Stimulated activated CD4-positive, alpha-beta T cell treated with anti-CD3 and anti-CD28 coated beads, Interleukin-1b, Interleukin-23, amount 100 ng/mL, for 4 hours (primary cell): ENCODE measurements at places on chromosomes 2 and 18.

GRCh38 chr2:20567159-20567925, 83.6 kb downstream of the HS1BP3 start:
- no peak for DNase-seq

GRCh38 chr2:71897137-71897480, 250.6 kb downstream of the CYP26B1 start:
- no peak for DNase-seq

- DNase-seq: no peak
Measured at GRCh38 chr2:105486762-105487141, 87.9 kb upstream of the FHL2 start.

- DNase-seq: no peak
Measured at GRCh38 chr2:224954980-224955379, 87.3 kb downstream of the DOCK10 start.

GRCh38 chr2:34408100-34408499, 809.0 kb upstream of the FAM98A start:
- no peak for DNase-seq

- DNase-seq: no peak
Measured at GRCh38 chr18:70132999-70133398, 72.5 kb downstream of the RTTN start.

- no peak for DNase-seq
Measured at GRCh38 chr2:182049372-182050148, 63.9 kb downstream of the PPP1R1C start.

DNA sequence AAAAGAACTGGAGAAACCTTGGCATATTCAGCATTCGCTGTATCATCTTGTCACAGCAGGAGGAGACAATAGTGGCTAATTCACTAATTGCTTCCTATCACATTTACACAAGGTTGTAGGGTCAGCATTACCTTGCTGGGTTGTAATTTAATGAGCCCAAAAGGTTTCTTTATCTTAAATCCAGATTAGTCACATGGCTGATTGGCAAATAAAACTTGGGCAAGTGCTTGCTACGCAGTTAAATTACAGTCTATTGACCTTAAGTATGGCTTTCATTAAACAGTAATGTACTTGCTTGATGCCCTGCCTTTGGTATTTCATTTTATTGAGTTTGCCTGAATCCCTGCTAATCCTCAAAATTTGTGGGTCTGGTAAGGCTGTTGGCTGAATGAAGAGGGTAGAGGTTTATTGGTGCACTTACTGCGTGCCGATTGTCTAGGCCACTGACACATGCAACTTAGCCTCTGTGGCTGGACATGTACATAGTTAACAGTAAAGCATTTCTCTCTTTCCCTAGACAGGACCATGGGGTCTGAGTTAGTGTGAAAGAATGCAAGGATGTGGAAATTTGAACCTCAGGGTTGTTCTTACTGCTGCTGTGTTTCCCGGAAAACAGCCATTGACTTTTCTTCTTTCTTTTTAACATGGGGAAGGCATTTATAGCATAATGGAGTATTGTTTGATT, 34.3 kb downstream of the FMNL2 start:
- DNase-seq: no peak

DNA sequence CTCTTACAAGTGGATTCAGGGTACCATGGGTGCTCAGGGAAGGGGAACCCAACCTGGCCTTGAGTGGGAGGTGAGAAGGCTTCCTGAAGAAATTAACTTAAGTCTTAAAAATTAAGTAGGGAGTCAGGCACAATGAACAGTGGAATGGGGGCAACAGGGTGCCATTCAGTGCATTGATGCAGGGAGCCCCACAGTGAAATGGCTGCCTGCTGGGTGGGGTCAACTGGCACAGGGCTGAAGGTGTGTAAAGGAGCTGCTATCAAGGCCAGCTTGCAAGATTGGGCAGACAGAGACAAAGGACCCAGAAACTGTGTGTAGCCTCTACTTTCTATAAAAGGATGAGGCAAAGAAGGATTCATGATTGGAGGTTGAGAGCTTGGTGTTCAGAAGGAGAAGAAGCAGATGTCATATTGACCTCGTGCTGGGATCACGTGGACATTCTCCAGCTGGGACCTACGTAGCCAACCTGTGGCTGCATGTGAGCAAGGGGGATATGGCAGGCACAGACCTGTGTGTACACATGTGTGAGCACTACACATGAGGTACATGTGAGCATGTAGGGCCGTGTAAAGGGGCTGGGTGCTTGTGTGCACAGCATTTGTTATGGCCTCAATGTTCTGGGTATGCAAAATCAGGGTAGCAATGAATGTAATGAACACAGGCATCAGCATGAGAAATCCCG, 209.5 kb upstream of the HAAO start:
- no peak for DNase-seq

GRCh38 chr18:74373428-74373827, 57.8 kb downstream of the C18orf63 start:
- DNase-seq: no peak

GRCh38 chr2:73089270-73090030, 17.9 kb upstream of the SFXN5 start:
- no peak for DNase-seq

DNA sequence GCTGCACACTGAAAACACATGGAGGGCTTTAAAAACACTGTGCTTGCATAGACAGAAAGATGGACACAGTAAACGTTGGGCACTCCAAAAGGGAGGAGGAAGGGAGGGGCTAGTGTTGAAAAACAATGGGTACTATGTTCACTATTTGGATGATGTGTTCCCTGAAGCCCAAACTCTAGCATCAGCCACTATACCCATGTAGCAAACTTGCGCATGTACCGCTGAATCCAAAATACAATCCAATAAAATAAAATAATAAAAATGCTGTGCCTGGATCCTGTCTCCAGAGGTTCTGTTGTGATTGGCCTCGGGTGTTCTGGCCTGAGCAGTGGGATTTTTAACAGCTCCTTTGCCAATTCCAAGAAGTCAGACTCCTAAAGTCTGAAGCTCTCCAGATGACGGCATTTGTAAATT, 166.0 kb downstream of the TMEM182 start:
- DNase-seq: no peak

DNA sequence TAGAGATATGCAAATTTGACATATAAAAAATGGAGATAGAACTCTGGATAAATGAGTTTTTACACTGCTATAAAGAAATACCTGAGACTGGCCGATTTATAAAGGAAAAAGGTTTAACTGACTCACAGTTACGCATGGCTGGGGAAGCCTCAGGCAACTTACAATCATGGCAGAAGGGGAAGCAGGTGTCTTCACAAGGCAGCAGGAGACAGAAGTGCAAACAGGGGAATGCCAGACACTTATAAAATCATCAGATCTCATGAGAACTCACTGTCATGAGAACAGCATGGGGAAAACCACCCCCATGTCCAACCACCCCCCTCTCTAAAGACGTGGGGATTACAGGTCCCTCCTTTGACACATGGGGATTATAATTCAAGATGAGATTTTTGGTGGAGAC, 1540.2 kb upstream of the SLC39A10 start:
- DNase-seq: no peak

DNA sequence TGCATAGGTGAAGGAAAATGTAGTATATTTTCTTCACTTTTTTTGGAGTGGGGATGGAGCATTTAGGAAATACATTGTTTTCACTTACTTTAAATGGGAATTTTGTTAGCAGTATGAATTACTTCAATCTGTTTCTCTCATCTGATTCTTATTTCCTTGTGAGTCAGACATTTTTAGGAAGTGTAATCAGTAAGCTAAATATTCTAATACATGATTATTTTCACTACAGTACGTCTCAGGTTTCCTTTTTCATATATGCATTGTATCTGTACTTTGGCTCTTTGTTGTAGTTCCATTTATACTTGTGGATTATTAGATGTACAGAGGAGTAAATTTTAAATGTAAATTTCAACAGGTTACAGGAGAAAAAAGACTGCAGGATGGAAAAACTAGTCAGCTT, 27.9 kb downstream of the GPD2 start:
- no peak for DNase-seq

DNA sequence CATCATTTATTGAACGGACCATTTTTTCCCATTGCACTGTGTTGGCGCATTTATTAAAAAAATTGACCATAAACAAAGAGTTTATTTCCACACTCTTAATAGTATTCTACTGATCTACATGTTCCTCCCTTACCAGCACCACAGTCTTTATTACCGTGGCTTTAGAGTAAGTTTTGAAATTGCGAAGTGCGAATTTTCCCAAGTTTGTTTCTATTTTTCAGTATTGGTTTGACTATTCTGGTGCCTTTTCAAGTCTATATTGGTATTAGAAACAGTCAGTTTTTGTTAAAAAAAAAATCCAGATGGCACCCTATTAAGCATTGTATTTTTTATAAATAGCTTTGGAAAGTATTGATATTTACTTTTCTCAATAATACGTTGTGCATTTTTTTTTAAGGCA, 795.1 kb upstream of the HS6ST1 start:
- DNase-seq: no peak

DNA sequence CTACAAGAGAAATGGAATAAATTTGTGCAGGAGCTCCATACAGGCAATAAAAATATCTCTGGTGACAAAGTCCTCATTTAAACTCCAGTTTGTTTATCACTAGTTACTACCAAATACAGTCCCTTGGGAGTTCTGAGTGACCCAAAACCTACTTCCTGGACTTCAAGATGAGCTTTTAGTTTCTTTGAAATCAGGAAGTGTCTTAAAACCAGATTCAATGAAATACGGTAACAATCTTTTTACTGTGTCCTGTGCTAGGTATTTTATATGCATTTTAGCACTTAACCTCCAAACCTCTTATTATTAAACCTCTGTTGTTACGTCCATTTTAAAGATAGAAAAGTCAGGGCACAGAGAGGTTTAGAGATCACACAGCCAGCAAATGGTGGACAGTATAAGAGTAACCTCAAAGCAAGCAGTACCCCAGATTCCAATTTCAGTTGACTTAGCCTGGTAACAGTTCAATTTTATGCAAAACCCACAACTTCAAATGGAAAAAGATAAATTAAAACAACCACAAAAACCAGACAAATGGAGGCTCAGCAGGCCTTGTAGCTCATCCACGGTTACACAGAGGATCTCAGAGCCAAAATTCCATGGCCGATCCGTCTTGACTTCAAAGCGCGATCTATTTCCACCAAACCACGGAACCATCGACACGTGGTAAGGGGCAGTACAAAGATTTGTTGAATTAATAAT, 1.3 kb upstream of the KCMF1 start:
- no peak for DNase-seq

GRCh38 chr2:33197198-33197938, 250.6 kb downstream of the LTBP1 start:
- no peak for DNase-seq

DNA sequence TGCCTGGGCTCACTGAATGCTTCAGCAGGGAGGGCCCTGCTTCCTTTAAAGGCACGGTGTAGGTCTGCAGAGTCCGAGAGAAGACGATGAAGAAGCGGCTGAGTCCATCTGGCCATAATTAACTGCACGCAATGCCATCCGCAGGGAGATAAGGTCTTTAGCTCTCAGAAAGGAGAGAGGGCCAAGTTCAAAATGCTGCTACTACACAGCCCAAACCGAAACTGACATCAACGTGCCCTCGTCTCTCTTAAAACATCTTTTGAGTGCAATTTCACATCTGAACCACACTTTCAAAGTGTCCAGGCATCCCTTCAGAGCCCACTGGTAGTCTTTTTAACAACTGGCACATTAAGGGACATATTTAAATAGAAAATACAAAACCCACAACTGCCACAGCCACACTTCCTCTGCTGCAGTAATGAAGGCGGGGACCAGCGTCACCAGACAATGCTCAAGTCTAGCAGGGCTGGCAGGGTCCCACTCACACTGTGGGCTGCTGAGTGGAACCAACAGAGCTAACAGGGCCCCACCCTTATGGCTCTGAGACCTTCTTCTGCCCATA, 35.8 kb downstream of the ST3GAL5 start:
- peak; percentile 22 for DNase-seq

GRCh38 chr18:58491113-58491696, 137.7 kb downstream of the ALPK2 start:
- DNase-seq: no peak

DNA sequence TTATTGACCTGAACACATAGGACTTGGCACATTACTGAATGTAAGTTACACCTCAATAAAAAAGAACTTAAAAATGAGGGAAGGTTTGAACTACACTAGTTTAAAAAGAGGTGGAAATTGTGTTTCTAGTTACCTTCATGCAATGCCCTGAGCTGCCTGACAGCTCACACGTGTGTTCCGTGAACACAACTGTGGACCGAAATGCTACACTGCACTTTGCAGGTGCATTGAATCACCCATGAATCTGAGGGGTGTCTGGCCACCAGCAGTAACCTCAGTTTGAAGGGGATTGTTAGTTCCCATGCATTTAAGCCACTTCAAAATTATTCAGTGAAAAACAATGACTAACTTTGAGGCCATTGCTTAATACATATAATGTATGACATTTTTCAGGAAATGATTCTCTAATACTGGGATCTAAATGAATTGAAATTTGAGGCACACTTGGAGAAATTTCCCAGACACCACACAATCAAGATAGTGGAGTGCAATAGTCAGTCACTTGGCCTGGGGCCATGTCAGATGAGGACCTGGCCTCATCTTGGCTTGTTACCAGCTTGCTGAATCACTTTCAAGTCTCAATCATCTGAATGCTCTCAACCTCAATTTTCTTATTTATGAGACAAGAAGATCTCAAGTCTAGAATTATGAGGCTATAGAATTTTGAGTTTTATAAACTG, 59.3 kb downstream of the MYL12B start:
- no peak for DNase-seq

- no peak for DNase-seq
Measured at GRCh38 chr2:169363560-169364150, 1.3 kb upstream of the LRP2 start.

DNA sequence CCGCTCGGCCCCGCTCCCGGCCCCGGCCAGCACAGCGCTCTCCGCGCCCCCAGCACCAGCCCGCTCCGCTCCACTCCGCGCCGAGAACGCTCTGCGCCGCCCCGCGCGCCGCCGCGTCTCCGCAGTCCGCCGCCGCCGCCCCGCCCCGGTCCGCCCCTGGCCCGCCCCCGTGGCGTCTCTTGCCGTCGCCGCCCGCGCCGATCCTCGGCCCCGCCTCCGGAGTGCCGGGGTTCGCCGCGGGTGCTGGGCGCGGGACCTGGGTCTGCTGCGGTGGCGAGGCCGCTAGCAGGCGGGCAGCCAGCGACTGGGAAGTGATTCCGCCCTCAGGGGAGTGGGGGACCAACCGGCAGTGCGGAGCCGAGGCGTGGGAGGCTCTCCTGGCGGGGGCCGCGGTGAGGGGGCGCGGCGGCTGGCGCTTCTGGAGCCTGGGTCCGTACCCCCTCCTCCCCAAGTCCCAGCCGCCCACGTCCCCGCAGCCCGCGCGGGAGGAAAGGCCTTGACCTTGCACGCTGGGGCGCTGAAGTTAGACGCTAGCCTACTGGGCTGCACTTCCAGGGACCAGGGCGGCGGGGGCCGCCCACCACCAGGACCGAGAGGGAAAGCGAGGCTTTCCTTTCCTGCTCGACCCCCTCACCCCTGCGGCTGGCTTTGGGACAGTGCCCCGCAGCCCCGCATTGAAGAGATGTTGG, at the start of gene HS6ST1:
Gene HS6ST1, minus strand, starts transcription at position 93 of the 689 bp plus-strand sequence. CDS start 305 bp downstream, outside the sequence.
- DNase-seq: peak; percentile 80

GRCh38 chr2:187541086-187542085, 12.8 kb downstream of the TFPI start:
- DNase-seq: no peak

GRCh38 chr18:36179562-36180355, 7.5 kb upstream of the MOCOS start:
- no peak for DNase-seq
